ENCODE measurements at places on chromosomes 2 and 18.

- DNase-seq = peak; percentile 50
Measured at GRCh38 chr2:44981714-44982108, 27.5 kb downstream of the SIX2 start.

GRCh38 chr2:45227347-45227746 is 218.1 kb upstream of the SIX2 start:
- no peak for DNase-seq

DNA sequence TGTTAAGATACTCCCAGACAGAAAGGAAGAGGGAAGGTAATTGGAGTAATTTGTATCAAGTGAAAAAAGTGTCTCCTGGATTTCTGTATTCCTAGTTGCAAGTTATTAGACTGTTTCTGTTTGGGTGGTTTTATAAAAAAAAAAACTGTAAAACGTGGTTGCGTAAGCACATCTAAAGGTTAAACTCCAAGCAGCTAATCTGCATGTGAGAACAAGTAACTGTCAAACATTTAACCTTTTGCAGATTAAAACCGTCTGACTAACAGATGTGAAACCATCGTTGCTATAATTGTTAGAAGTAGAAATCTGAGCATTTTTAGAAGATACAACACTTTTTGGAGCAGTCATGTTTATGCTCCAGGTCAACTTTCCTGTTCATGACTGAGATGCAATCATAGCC is 72.3 kb downstream of the AFF3 start:
- no peak for DNase-seq

- DNase-seq = no peak
Measured at GRCh38 chr2:233942731-233943130, 25.6 kb downstream of the TRPM8 start.

- peak; percentile 26 for DNase-seq
Measured at GRCh38 chr2:85273738-85274731, 53.8 kb downstream of the TGOLN2 start.
